Effector memory CD8-positive, alpha-beta T cell (primary cell): ENCODE measurements at places on chromosomes 5 and 9.

DNA sequence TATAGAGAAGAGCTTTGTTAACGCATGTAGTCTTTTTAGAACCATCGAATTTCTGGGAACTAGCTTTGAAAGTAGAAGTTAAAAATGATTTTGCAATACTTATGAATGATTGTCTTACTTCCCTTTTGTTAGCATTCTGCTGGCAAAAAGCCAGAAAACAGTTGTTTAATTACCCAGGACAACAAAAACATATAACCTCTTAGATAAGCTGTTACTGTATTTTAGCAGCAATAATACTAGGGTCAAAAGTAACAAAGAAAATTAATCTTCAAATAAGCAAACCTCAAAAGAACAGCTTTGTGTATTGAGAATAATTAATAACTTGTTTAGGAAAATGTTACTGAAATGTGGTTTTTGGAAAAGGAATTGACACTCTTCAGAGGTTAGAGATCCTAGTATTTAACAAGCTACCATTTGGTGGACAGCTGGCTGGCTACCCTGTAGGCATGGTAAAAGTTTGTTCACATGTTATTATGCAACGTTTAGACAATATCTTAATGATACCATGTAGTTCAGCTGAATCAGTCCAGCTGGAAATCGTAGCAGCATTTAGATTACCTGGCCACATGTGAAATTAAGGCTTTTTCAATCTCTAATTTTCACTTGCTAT is 3.8 kb downstream of the FGF10 start:
- no peak for DNase-seq

GRCh38 chr5:179278119-179278518 is 67.1 kb downstream of the ADAMTS2 start:
- DNase-seq: no peak

- DNase-seq: no peak
Observed at GRCh38 chr5:168822745-168823281, 243.6 kb upstream of the PANK3 start.

DNA sequence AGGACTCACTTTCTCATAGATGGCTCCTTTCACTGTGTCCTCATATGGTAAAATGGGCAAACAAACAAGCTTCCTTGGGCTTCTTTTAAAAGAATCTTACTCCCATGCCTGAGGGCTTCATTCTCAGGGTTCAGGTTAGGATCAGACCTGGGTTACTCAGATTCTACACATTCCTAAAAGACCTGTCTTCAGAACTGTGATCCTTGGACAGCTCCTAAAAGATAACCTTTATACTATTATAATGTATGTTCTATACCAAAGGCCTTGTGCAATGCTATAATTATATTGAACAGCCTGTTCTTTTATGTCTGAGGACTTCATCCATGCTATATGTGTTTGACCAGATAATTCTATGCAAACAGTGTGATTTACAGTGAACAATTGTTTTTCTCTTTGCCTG is 264.4 kb upstream of the CDH10 start:
- DNase-seq: no peak

DNA sequence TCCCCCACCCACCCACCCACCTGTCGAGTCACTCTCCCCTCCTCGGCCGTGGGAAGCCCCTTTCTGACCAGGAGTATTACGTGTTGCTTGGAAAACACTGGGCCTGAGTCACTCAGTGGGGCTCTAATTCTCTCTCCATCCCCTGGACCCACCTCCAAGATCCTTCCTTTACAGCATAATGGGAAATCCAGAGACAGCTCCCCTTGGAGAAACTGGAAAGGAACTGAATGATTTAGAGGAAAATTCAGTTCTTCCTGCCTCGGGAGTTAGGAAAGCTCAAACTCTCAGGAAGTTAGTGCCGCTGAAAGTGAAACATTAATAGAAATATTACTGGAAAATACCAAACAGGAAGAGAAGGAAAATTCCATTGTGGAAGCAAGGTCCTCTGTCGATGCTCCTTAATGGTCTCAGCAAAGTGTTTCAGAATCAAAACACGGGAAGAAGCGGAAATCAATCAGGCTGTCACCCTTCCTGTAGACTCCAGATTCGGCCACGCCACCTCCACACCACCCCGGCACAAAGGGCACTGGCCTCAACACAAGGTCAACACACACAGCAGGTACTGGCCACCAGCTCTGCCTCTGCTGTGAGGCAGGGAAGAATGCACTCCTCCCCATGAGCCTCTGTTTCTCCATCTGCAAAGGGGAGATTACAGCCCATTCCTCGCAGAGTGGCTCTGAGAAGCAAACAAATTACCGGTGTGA is 9.6 kb downstream of the SHB start:
- DNase-seq: no peak

DNA sequence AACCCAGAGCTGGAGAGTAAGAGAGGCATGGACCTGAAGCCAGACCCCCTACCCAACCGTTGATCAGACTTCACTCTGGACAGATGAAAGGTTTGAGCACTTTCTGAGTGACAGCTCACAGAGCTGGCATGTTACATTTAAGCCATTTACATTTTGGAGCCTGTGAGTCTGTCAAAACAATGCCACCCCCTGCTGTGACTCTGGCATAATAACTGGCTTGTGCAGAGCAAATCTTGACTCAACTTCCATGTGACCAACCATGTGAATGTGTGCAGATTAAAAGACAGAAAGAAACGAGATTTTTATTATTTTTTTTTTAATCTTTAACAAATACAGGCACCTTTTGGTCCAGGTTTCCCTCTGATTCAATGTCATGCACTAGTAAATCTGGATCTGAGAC is 48.5 kb downstream of the MFAP3 start:
- DNase-seq: no peak

DNA sequence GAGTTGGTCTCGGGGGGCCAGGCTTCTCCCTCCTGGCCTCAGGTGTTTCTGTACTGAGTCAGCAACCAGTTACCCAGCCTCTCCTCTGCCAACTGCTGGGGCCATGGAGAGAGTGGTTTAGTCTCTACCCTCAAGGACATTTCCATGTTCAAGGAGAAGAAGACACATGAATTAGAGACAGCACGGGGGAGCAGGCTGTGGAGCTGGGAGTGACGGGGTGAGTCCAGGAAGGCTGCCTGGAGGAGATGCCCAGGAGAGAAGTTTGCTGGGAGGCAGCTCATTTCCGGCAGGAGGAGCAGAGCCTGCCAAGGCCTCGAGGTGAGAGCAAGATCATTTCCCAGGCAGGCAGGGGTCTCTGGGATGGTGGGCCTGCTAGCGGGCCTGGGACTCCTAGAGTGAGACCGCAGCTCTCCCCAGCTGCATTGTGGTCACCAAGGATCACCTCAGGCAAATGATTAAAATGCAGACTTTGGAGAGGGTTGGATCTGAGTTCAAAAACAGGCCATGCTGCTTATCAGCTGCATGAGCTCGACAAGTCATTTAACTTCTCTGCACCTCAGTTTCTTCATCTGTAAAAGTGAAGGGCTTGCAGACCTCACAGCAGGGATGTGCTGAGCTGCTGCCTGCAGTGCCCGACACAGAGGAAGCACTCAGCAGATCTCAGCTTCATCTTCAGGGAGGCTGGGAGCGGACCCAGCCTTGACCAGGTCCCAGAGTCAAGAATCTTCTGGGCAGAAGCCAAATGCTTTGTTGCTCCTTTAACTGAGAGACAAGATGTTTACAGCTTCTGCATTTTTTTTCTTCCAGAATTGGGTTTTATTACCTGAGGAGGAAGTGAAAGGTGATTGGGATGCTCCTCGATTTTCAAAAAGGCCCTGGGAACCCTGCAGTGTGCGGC is 35.2 kb downstream of the NEK6 start:
- DNase-seq: no peak

- DNase-seq: no peak
Observed at GRCh38 chr9:102855641-102856040, 139.5 kb upstream of the CYLC2 start.

DNA sequence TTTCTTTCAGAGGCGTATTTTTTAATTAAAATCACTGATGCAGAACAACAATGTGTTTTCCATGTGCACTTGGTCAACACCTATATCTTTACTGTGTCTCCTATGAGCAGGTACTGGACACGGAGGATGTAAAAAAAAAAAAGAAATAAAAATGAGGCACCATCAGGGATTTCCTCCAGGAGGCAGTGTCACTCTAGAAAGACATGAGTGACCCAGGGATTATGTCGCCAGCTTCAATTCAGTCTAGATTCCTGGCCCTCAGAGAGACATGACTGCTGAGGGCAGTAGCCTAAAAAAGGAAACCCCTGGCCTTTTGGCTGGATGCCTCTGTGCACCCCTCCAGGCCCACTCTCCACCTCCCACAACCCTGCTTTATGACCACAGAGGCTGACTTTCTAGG is 18.3 kb upstream of the IL33 start:
- DNase-seq: no peak

GRCh38 chr9:28735738-28736342 is 1162.6 kb upstream of the C9orf72 start:
- no peak for DNase-seq
